ENCODE measurements at places on chromosomes 1 and 21.
A peak's percentile ranks its signal among the peaks of the same experiment; 100 is the strongest.

DNA sequence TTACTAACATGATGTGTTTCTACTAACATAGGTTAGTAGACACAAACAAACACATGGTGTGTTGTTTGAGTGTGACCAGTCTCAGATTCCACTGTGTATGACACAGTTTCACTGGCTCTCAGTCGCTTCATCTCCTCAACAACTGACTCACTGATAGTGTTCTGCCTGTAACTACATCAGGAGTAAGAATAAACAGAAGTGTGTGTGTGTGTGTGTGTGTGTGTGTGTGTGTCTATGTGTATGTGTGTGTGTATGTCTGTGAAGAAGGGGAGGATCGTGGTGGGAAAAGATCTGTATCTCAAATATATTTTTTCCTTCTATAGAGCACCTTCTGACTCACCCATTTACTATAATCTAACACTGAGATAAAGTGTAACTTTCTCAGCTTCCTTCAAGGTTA, 391.0 kb downstream of the PTPRC start:
- no peak for DNase-seq

- no peak for DNase-seq
Observed at GRCh38 chr1:180494370-180494769, 8.0 kb downstream of the ACBD6 start.

- no peak for DNase-seq
Observed at GRCh38 chr1:47184822-47185677, 4.8 kb downstream of the PDZK1IP1 start.

DNA sequence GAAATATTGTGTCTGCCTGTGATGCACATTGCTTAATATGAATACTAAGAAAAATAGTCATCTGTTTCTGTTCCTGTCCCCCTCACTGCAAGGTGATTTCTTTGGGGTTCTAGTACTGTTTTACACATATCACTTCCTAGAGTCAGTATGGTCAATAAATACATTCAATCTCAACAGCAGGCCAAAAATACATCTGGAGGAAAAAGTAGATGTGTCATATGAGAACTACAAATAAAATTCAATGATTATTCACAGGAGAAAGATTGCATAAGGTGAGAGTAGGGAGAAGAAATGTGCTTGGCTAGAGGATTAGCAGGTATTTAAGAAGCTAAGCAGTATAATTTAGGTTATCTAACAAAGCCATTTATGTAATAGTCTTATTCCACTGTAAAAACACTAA, 45.3 kb upstream of the SAMSN1 start:
- DNase-seq: no peak

GRCh38 chr1:180632326-180633056, 669 bp downstream of the XPR1 start:
- DNase-seq: no peak

DNA sequence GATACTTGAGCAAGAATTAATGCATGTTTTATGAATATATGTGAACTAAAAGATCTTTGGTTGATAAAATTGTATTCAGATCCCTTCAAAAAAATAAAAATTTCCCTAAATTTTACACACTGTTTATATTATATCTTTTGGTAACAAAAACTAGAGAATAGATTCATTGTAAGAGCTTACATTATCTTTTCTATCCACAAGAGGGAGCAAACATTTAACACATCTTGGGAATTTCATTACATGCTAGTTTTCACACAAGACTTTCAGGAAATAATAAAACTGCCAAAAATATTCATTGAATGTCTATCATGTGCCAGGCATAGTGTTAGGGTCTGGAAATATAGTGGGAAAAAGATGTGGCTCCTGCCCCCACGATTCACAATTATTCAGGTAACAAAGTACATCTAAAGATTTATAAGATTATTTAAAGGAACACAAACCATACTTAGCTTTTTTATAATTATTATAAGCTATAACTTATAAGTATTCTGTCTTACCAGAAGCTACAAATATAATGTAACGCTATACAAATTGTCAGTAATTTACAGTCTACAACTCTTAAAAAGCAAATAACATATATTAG, 30.6 kb downstream of the FAF1 start:
- no peak for DNase-seq

DNA sequence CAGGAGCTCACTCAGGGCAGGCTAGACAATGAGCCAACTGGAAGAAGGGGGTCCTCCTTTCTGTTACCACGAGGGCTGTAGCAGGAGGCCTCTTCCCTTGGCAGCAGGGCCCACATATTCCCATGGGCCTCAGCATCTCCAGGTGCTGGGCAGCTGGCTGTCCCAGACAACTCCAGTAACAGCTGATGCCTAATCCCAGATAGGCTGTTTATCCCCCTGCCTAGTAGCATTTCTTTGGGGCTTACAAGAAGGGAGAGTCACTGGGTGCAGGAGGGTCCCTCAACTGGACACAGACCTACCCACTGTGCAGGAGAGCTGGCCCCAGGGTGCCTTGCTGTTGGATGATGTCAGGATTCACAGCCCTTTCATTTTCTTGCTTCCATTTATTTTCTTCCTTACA, 278.2 kb downstream of the DSCAM start:
- DNase-seq: no peak

DNA sequence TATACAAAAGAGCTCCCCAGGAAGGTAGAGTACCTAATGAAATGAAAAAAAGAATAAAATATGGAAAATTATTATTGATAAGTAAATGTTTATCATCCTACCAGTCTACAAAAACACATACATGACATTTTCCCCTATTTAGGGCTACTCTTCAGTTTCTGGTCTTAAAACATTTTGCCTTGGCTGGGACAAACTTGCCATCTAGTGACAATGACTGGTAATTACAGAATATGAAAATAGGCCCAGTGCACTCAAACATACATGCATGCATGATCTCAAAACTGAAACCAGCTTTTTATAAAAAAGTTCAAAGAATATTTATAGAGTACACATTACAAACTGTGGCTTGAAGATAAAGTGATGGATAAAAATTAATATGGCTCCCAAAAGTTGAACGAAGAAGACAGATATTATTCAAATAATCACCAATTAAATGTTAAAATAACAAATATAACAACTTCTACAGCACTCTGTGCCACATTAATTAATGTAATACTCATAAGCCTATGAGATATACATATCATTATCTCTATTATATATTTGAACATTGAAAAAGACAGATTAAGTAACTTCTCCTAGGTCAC, 10.5 kb upstream of the RNPC3 start:
- no peak for DNase-seq

DNA sequence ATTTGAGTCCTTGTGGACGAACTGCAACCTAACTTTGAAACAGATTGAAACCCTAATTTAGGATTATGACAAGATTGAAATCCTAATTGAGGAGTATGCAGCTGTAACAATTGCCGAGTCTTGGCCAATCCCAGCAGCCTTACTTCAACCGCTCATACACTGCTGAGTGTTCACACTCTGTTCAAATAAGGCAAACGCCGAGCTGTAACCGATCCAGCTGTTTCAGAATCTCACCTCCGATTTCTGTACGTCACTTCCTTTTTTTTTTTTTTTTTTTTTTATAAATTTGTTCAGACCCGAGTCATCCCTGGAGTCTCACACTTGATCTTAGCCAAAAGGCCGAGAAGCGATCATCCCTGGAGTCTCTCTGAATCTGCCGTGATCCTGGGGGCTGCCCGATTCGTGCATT, 22.3 kb upstream of the ATP5PO start:
- DNase-seq: no peak

GRCh38 chr1:63068626-63069025, 253.7 kb upstream of the FOXD3 start:
- no peak for DNase-seq

GRCh38 chr21:16534408-16535101, 804.8 kb downstream of the USP25 start:
- no peak for DNase-seq

DNA sequence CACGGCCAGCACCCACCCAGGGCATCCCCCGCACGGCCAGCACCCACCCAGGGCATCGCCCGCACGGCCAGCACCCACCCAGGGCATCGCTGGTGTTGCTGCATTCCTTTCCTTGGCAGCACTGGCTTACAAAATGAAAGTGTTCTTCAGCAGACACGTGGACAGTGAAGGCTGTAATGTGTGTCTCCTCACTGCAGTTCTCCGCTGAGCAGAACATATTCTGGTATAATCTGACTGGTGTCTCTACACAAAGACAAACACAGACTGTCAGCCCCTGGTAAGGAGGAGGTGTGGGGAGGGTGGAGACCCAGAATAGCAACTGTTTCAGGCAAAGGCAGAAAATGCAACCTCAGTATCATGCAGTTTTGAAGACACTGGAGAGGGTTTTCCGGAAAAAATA, 7.3 kb downstream of the LYPD8 start:
- DNase-seq: peak; percentile 26

GRCh38 chr1:91427741-91428140, 23.1 kb upstream of the HFM1 start:
- no peak for DNase-seq

GRCh38 chr1:116537040-116537831, 33.6 kb downstream of the CD58 start:
- no peak for DNase-seq

GRCh38 chr1:71262970-71263369, 182.1 kb upstream of the ZRANB2 start:
- DNase-seq: no peak

DNA sequence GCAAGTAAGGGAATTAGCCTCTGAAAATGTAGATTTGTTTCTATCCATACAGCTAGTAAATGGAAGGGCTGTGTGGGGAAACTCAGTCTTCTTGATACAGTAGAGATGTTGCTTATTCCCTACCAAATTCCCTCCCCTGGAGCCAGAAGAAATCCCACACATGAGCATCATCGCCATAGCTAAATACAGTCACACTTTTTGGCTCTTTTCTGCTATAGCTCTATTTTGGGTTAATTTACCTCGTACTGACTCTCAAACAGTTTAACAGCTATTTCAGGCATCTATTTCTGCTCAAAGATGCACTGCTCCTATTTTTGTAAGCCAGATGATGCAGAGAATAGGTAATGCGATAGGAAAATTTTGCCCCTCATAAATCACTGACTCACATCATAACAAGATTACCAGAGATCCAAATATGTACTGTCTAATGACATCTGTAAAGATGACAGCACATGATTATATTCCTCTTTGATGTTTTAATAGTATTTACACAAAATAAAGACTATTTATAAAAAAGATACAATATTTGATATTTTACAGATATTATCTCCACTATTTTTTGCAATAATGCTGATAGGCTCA, 58.6 kb downstream of the XCL1 start:
- DNase-seq: no peak

GRCh38 chr1:154190550-154190949, 1.4 kb downstream of the TPM3 start:
- no peak for DNase-seq

DNA sequence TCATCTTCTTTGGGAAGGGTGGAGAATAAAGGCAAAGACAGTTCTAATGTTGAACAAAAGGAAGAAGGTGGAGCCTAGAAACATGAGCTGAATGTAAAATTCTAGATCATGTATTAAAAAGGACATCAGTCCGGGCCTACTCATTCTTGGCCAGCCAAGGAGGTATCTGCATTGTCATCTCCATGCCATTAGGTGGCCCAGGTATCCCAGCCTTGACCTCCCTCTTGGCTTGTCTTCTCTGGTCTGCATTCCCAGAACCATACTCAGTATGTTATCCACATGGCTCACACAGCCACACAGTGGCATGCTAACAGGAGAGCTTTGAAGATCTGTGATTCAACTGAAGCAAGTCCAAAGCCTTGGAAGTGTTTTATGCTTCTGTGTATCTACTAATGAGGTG, 369.8 kb upstream of the KAZN start:
- DNase-seq: no peak

GRCh38 chr1:39294531-39294930, 90.0 kb downstream of the MACF1 start:
- DNase-seq: no peak

DNA sequence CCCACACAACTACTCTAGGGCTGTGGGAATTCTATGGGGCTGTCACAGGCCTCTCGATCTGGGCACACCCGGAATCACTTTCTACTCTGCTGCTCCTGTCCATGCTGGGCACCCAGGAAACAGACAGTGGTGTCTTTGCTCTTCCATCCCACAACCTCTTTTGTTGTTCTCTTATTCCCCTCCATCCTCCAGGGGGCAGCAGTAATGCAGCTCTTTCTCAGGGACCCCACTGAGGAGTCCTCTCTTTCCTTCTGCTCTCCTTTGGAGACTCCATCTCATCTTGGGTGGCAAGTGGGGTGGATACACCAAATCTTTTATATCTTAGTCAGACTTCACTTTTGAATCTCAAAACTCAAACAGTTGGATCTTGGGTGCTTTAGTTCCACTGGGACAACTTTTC, 206.3 kb downstream of the HS2ST1 start:
- no peak for DNase-seq

GRCh38 chr1:181160322-181160721, 71.8 kb downstream of the IER5 start:
- DNase-seq: no peak

DNA sequence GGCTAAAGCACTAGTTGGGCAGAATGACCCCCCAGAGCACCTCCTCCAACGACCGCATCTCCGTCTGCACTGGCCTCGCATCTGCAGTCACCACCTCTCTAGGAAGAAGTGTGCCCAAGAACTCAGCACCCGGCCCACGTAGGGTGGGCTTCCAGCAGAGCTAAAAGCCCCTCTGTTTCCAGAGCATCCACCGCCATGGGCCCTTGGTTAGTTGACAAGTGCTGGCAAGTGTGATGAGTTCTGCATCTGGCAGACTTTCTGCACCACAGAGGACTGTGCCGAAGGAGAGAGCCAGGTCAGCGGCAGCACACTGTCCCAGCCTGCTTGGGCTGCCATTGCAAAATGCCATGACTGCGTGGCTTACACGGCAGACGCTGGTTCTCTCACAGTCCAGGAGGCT, 76.4 kb upstream of the COL6A1 start:
- no peak for DNase-seq
